Mucosa of descending colon (tissue), 3 donors: ENCODE measurements at places on chromosomes 11 and 22. TPM values are rescaled to one million over a fixed set of nuclear protein-coding genes. Genes with fewer than 3 reads are reported as not detected.

- no peak for DNase-seq
Measured at GRCh38 chr11:115193914-115194801, 310.1 kb downstream of the CADM1 start.

DNA sequence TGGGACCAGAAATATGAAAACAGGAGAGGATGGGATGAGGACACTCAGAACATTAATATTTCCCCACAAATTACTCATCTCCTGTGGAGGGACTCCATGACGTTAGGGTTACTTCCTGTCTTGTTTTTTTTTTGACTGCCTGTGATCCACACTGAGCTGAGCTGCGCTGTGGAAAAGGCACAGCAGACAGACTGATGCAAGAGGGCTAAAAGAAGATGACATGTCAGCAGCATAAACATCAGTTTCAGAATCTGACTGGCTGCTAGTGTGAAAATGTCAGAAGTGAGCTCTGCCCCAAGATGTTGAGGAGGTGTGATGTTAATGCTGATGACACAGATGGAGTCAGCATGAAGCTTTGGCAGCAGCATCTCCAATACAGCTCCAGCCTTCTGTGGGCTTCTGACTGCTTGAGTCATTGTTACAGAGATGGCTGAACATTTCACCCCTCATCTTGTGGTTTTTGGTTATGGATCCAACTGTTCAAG, 286.8 kb downstream of the BLID start:
- DNase-seq: no peak

Gene OR4P4
- total RNA-seq: not detected

- DNase-seq: no peak
Measured at GRCh38 chr22:22720724-22721261, 76.4 kb downstream of the GGTLC2 start.

Gene IL18
- total RNA-seq: 85.0 TPM

Gene GATD1
- total RNA-seq: 57.4 TPM

Gene SLC17A6
- not detected for total RNA-seq

- DNase-seq: peak; percentile 46
Measured at GRCh38 chr11:567011-567628, 6.3 kb downstream of the RASSF7 start.
